ENCODE measurements at places on chromosomes 13 and 19.

DNA sequence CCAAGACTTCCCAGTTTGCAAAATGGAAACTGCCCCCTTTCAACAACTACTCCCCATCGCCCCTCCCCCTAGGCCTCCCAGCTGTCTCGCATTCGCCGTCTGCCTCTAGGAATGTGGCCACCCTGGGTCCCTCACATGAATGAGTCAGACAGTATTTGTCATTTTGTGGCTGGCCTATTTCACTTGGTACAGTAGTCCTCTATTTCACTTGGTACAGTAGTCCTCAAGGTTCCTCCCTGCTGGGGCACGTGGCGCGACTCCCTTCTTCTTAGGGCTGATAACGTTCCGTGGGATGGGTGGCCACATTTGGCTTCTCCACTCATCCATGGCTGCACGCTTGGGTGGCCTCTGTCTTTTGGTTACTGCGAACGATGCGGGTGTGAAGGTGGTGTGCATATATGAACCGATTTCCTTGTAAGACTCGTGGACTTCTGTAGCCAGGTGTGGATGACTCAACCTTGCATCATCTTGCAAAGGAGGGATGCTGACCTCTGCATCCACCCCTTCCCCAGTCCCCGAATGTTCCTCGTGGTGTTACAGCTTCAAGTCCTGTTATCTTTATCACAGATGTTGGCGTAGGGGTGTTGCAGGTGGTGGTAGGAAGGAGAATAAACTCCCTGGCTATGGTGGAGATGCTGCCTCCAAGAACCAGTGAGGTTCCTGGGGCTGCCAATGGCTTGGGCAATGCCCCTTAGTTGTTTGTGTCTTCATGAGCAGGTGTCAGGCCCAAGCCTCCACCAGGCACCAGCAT lies 112.1 kb upstream of the SOX1 start:
- DNase-seq, result no peak

DNA sequence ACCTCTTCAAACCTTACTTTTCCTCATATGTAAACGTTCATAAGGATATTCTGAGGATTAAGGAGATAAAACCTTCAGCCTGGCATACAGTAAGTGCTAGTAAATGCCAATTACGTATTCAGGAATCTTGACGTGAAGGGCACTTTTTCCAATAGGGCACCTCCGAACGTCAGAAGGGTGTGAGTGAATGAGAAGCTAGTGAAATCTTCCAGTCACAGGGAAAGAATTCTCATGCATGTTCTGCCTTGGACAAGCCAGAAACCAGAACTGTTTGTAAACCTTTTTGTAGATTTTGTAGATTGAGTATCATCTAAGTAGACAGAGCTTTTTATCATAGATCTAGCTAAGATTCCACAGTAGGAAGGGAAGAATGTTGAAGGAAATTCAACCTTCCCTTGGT lies 16.5 kb downstream of the DGKH start:
- DNase-seq, result no peak

DNA sequence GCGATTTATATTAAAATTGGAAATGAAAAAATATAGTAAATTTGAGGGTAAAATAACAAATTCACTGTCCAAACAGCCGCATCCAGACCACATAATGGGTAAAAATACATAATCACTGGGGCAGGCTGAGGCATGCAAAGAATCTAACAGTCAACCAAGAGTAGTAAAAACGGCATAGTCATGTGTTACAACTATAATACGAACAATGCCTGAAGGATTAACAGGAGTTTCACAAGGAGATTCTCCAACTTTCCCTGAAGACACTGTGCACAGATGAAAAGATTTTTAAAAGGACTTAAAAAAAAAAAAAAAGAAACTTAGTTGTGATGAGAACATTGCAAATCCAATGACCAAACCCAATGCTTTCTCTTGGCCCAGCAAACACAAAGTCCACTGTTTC lies 20.4 kb upstream of the ATXN8OS start:
- DNase-seq, result no peak

DNA sequence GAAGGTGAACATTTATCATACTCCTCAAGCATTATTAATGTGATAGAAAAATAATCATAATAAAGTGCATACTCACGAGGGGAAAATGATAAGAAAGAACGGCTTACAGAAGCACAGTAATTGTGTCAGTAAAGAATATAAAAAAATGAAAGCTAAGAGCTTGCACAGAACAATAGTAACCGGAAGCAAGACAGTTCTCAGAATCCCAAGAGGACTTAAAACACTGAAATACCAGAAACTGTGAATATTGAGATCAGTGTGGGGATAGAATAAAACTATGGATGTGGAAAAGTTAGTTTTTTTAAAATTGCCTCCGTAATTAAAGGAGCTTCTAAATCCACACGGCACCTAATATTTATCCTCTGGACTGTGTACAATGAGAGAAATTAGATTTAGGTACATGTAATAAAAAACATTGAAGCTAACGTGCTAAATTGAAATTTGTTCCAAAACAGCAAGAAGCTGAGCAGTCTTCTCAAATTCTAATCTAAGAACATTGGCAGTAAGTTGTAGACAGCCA lies 482.7 kb downstream of the SLITRK6 start:
- no peak for DNase-seq

GRCh38 chr13:29748097-29748496 lies 102.3 kb downstream of the UBL3 start:
- no peak for DNase-seq

DNA sequence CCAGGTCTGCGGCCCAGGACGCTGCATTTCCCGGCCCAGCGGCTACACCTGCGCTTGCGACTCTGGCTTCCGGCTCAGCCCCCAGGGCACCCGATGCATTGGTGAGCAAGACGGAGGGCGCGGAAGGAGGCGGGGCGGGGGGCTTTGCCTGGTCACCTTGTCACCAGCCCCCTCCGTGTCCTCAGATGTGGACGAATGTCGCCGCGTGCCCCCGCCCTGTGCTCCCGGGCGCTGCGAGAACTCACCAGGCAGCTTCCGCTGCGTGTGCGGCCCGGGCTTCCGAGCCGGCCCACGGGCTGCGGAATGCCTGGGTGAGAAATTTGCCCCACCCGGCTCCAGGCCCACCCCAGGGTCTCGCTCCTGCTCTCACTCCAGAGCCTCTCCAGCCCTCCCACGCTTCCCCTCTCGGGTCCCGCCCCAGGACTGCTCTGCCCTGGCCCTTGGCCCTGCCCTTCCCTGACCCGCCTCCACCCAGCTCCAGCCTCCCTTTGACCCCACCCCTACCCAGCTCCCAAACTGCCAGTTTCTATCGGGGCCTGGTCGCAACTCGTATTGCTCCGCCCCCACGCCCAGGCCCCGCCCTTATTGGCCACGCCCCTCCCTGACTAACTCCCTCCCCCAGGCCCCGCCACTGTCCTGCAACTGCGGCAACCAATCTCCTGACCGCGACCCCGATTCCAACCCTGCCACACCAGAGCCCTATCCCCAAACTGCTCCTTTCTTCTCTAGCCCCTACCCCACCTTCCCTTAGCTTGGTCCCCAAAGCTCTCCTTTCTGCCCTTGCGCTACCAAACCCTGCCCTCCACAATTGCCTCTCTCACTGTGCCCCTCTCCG lies 8.6 kb downstream of the LTBP4 start:
- DNase-seq, result peak; percentile 72

DNA sequence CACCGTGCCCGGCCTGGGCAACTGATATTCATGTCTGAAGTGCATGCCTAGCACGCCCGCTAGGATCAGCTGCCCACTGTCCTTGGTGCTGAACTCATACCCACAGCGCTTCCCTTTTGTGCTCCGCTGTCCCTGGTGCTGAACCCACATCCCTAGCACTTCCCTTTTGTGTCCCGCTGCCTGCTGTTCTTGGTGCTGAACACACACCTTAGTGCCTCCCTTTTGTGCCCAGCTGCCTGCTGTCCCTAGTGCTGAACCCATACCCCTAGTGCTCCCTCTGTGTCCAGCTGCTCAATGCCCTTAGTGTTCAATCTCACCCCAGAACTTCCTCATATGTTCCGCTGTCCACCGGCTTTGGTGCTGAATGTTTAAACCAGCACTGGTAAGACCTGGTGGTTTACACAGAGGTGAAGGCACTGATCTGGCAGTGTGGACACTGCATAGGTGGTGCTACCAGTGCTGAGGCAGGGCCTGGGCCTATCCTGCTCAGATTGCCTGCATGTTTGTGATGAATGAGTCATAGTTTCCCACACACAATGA lies 26.3 kb upstream of the SIGLEC11 start:
- peak; percentile 71 for DNase-seq

GRCh38 chr13:74550039-74550438 lies 415.8 kb upstream of the KLF12 start:
- DNase-seq, result no peak

GRCh38 chr13:110006304-110006703 lies 219.9 kb upstream of the IRS2 start:
- DNase-seq, result no peak

DNA sequence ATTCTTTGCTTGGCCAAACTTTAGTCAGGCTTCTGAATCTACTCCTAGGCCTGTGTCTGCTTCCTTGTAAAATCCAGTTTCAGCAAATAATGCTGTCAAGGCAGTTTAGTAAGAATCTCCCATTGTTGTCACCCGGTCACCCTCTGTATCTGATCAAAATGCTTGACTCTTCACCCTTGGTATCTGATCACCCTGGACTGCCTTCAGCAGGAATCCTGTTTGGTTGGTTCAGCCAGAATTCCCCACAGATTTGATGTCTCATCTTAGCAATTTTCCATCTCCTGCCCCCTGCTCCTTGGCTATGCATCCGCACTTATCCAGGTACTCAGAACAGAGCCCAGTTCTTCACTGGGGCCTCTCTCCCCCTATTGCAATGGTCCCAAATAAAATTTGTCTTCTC lies 172.4 kb upstream of the UBL3 start:
- no peak for DNase-seq

DNA sequence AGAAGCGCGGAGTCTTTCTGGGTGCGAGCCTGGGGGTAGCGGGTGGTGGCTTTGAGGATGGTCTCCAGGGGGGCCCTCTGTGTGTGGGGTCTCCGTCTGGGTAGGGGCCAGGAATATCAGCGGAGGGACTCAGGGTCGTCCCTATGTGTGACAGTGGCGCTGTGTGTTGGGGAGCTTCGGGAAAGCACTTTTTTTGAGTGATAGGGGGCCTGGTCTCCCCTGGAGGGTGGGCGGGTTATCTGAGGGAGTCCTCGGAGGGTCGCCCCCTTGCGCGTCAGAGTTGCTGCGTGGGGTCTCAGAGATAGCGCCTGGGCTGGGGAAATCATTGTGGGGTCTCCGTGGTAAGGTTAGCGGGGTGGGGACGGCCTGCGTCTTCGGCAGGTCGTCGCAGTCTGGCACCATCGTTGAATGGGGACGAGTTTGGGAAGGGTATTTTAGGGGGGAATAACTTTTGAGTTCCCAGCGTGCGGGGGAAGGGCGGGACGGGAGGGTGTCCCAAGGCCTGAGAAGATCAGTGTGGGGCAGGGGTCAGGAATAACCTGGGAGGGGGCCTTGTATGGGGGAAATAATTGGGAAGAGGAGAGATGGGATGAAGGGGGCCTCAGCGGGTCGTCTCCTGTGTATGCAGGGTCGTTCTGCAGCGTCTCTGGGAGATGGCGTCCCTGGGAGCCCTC lies 857 bp downstream of the IER2 start:
- no peak for DNase-seq

GRCh38 chr13:74661851-74662250 lies 527.6 kb upstream of the KLF12 start:
- no peak for DNase-seq

DNA sequence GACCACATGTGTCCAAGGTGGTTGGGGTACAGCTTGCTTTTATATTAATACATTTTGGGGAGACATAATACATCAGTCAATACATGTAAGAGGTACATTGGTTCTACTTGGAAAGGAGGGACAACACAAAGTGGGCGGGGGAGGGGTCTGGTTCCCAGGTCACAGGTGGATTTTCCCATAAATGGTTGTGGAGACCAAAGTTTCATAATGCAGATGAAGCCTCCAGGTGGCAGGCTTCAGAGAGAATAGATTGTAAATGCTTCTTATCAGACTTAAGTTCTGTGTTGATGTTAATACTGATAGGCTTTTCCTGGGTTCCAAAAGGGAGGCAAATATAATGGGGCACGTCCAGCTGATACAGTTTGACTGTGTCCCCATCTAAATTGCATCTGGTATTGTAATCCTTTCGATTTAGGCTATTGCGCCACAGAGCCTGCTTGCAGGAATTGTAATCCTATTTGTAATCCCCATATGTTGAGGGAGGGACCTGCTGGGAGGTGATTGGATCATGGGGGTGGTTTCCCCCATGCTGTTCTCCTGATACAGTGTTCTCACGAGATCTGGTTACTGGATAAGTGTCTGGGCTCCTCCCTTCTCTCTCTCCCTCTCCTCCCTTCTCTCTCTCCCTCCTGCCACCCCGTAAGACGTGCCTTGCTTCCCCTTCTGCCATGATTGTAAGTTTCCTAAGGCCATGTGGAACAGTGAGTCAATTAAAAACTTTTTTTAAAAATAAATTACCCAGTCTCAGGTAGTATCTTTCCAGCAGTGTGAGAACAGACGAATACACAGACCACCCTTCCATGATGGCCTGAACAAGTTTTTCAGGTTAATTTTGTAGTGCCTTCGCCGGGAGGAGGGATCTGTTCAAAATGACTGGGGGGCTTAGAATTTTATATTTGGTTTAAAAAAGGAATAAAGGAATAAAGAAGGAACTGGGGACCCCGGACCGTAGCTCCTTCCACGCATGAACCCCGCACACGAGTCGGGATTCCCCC lies 44.9 kb downstream of the ZNF823 start:
- no peak for DNase-seq

GRCh38 chr19:28134311-28134710 lies 1078.6 kb downstream of the UQCRFS1 start:
- DNase-seq, result no peak

GRCh38 chr19:41420101-41420880 lies 6.9 kb downstream of the B3GNT8 start:
- DNase-seq, result no peak

DNA sequence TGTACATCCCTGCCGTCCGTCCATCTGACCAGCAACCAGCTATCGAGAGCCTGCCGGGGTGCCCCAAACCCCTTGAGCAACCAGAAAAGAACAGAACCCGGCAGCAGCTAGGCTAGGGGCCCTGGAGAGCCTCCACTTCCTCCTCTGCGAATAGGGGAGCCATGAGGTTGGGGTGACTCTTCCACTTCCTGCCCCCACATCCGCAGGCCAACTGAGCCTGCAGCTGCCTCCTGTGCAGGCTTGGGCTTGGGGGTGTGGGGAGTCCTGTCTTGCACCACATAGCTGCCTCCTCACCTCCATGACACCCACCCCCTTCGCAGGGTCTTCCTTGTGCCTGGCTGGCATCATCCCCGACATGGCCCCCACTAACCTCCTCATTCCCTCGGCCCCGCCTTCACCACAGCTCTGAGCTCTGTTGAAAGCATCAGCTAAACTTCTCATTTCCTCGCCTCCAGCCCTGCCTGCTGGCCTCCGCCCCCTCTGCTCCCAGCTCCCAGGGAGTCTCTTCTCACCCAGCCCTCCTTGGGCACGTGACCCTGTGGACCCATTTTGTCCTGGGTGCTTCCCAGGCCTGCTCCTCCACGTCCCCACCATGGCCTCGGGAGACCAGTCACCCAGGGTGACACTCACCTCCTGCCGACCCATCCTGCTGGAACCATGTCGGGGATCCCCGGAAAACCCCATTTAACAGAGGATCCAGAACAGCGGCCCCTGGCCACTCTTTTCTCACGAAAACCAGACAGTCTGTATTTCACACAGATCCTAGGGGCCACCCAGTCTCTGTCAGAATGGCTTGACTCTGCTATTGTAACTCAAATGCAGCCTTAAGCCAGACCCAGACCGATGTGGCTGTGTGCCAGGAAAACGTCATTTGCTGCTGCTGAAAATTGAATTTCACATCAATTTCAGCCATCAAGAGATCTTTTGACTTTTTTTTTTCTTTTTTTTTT lies 50.4 kb downstream of the MYO9B start:
- peak; percentile 66 for DNase-seq
